CD4-positive, alpha-beta T cell treated with Interferon alpha-2 for 1 hour (primary cell): ENCODE measurements at places on chromosomes 5 and 9.

DNA sequence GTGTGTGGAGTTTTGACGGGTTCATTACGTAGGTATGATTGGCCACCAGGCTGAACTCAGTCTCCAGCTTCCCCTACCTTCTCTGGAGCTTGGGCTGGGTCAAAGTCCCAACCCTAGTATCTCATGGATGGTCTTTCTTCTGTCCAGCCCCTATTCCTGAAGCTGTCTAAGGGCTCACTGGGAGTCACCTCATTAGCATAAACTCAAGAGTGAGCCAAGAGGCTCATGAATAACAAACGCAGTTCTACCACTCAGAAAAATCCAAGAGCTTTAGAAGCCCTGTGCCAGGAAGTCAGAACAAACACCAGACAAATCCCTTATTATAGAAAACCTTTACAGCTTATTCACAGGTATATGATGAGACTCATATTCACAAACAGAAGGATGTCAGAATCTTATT lies 180.3 kb upstream of the NFIL3 start:
- DNase-seq: no peak

DNA sequence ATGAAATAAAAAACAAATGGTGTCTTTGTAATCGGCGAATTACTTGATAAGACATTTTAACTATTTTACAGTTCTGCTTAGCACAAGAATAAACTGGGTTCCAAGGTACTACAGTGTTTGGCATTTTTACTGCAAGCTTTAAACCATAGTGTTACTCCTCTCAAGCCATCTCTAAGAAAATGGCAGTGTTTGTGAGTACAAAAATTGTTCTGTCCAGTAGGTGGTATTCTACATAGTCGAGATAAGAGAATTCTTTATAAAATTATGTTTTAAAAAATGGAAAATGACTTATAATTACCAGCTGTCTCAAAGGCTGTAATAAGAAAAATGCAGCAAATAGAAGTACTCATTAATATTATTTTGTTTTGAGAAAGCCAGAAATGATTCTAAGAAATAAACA lies 3.2 kb downstream of the SMIM15 start:
- DNase-seq: no peak

GRCh38 chr5:56328753-56329560 lies 95.8 kb upstream of the ANKRD55 start:
- peak; percentile 20 for DNase-seq

GRCh38 chr5:113274836-113275414 lies 159.9 kb downstream of the TSSK1B start:
- DNase-seq: no peak
